SW 1271 (cell line): ENCODE measurements at places on chromosomes 2 and 18.

- peak; percentile 4 for DNase-seq
Measured at GRCh38 chr18:23890589-23890988, 124.0 kb upstream of the TTC39C start.

DNA sequence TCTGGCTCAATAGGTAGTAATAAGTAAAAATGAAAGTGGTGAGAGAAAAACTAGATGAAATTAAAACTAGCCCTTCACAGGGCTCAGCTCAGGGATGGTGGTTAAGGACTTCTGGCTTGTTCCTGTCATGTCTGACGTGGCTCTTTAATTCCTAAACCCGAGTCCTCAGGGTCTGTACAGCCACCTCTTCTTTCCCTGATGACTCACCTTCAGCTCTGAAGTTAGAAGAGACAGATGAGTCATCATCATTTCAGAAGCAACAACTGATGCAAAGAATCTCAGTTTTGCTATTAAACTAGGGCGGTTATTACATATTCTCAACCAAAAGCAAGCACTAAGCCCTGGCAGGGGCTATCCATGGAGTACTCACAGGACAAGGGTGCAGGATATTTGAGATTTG, 24.0 kb upstream of the ITGB6 start:
- peak; percentile 94 for DNase-seq

DNA sequence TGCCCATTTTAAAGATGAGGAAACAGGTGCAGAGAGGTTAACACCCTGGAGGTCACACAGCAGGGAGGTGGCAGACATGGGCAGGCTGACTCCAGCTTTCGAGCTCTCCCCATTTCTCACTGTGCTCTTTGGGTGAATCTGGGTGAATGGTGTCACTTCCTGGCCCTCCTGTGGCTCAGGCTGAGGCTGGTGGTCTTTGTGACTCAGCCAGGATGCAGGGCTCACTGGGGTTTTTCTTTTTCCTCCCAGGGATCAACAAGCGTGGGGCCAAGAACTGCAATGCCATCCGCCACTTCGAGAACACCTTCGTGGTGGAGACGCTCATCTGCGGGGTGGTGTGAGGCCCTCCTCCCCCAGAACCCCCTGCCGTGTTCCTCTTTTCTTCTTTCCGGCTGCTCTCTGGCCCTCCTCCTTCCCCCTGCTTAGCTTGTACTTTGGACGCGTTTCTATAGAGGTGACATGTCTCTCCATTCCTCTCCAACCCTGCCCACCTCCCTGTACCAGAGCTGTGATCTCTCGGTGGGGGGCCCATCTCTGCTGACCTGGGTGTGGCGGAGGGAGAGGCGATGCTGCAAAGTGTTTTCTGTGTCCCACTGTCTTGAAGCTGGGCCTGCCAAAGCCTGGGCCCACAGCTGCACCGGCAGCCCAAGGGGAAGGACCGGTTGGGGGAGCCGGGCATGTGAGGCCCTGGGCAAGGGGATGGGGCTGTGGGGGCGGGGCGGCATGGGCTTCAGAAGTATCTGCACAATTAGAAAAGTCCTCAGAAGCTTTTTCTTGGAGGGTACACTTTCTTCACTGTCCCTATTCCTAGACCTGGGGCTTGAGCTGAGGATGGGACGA, 13.2 kb downstream of the ITM2C start:
- DNase-seq, result no peak

GRCh38 chr2:172698041-172698863, 37.4 kb upstream of the RAPGEF4 start:
- peak; percentile 84 for DNase-seq

- DNase-seq, result no peak
Measured at GRCh38 chr2:121771976-121772742, 16.7 kb downstream of the TSN start.
